ENCODE measurements at places on chromosomes 16 and 17. TPM values are rescaled to one million over a fixed set of nuclear protein-coding genes. Genes with fewer than 3 reads are reported as not detected.
A peak's percentile ranks its signal among the peaks of the same experiment; 100 is the strongest.

The PPL gene
- total RNA-seq: 0.19 TPM

The NPIPB4 gene
- 323 TPM for total RNA-seq

The LYRM9 gene
- total RNA-seq: 6.8 TPM

DNA sequence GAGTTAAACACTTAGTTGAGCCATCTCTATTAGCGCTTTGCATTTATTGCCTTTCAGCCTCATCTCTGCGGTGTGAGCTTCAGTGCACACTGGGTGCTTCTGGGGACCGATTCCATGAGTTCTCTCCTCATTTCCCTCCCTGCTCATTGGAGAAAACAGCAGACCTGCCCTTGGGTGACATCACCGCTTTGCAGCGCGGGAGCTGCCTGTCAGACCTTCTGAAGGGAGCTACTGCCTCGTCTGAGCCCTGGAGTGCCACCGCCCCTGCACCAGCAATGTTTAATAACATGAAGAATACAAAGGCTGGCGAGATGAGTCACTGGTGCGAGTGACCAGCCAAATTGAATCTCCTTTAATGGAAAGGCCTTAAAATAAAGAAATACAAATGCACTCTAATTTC lies 30.2 kb upstream of the CPPED1 start:
- DNase-seq: no peak

- DNase-seq: no peak
Measured at GRCh38 chr17:27519550-27519949, 63.3 kb downstream of the KSR1 start.

GRCh38 chr17:63626551-63627180 lies 4.4 kb downstream of the MAP3K3 start:
- DNase-seq: no peak

DNA sequence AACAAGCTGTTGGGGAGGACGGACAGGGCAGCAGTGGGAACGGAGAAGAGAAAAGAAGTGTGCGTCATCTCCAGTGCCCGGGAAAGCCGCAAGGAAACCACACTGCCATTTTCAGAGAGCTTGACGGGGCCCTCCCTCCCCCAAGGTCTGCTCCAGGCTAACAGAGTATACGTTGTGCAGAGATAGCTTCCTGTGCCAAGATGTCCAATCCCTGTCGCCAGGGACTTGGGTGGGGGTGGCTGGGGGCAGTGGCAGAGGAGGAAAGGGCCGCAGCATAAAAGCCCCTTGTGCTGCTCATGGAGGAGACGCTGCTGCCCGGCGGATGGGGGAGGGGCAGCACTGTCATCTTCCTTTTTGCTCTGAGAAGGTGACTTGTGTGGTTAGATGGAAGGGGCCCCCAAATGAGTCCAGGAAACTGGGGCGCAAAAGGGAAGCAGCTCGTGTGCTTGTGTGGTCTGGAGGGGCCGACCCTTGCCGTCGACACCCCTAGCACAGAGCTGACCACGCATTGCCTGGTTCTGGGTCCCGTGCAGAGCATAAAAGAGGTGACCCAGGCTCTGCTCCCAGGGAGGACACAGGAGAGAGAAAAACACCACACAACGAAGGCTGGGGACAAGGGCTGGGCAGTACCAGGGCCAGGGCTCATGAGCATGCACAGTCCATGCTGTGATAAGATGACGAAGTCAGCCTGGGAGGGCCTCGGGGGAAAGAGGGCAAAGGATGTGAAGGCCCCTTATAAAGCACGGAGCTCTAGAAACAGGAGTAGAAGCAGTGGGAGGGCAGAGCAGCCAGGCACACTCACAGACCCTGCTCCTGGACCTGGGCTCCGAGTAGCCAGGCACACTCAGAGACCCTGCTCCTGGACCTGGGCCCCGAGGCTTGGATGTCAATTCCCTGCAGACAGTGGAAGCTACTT lies 372.7 kb downstream of the SLC39A11 start:
- peak; percentile 76 for DNase-seq

All from spleen (tissue), 13 donors.